ENCODE measurements at places on chromosomes 4 and X. TPM values are rescaled to one million over a fixed set of nuclear protein-coding genes. Genes with fewer than 3 reads are reported as not detected.

The ZDHHC15 gene
- 3.9 TPM for total RNA-seq

The UNC5C gene
- 72.0 TPM for total RNA-seq

The SMIM43 gene
- not detected for total RNA-seq

The LIAS gene
- 18.4 TPM for total RNA-seq

The ARHGAP36 gene
- total RNA-seq: not detected

The CCDC120 gene
- total RNA-seq: 6.0 TPM

The GLRA2 gene
- total RNA-seq: not detected

The SPANXD gene
- not detected for total RNA-seq

The CHM gene
- 33.6 TPM for total RNA-seq

The HEPH gene
- total RNA-seq: 11.9 TPM

The FHDC1 gene
- 17.7 TPM for total RNA-seq

The C4orf51 gene
- total RNA-seq: not detected

The NHSL2 gene
- 6.5 TPM for total RNA-seq

The S100G gene
- total RNA-seq: not detected

The PNMA5 gene
- not detected for total RNA-seq

The SASH3 gene
- 1.8 TPM for total RNA-seq

The KIAA0232 gene
- 37.1 TPM for total RNA-seq

The PSAPL1 gene
- not detected for total RNA-seq

The DKC1 gene
- 34.4 TPM for total RNA-seq

The ANKRD50 gene
- total RNA-seq: 22.5 TPM

The MEPE gene
- total RNA-seq: not detected

The ERCC6L gene
- total RNA-seq: not detected

The PNMA6A gene
- total RNA-seq: 4.6 TPM

The PNMA3 gene
- total RNA-seq: 1.9 TPM

The CDKL2 gene
- 14.1 TPM for total RNA-seq

The NEXMIF gene
- total RNA-seq: 1.6 TPM

The KIAA1210 gene
- total RNA-seq: 0.08 TPM

The CFAP99 gene
- total RNA-seq: 0.27 TPM

The IQCM gene
- not detected for total RNA-seq

The PNMA6F gene
- total RNA-seq: not detected

The FGFR3 gene
- total RNA-seq: 0.81 TPM

The NLGN3 gene
- 0.13 TPM for total RNA-seq

The EDA2R gene
- total RNA-seq: 9.5 TPM

The CDX4 gene
- total RNA-seq: not detected

The FAM156A gene
- total RNA-seq: 12.4 TPM

The ZFX gene
- 105 TPM for total RNA-seq

The FREM3 gene
- total RNA-seq: not detected
